Epithelial cell of alveolus of lung (primary cell): ENCODE measurements at places on chromosomes 4 and X. TPM values are rescaled to one million over a fixed set of nuclear protein-coding genes. Genes with fewer than 3 reads are reported as not detected.

Gene HPSE
- total RNA-seq: 0.52 and 0.64 TPM in 2 replicates

Gene ARHGAP10
- total RNA-seq: 18.4 and 20.8 TPM in 2 replicates

Gene SUPT20HL2
- total RNA-seq: not detected in 2 replicates

Gene SH3D19
- total RNA-seq: 11.8 and 19.8 TPM in 2 replicates

Gene SOX3
- total RNA-seq: not detected in 2 replicates

Gene PRR32
- total RNA-seq: not detected in 2 replicates

Gene DOCK11
- 8.1 and 11.6 TPM in 2 replicates for total RNA-seq
